ENCODE measurements at places on chromosomes 3 and 15. TPM values are rescaled to one million over a fixed set of nuclear protein-coding genes. Genes with fewer than 3 reads are reported as not detected.

COL8A1 gene
- 15.1 TPM for total RNA-seq

FSD2 gene
- total RNA-seq = 72.0 TPM

CLDN18 gene
- total RNA-seq = not detected

OCA2 gene
- not detected for total RNA-seq

DNA sequence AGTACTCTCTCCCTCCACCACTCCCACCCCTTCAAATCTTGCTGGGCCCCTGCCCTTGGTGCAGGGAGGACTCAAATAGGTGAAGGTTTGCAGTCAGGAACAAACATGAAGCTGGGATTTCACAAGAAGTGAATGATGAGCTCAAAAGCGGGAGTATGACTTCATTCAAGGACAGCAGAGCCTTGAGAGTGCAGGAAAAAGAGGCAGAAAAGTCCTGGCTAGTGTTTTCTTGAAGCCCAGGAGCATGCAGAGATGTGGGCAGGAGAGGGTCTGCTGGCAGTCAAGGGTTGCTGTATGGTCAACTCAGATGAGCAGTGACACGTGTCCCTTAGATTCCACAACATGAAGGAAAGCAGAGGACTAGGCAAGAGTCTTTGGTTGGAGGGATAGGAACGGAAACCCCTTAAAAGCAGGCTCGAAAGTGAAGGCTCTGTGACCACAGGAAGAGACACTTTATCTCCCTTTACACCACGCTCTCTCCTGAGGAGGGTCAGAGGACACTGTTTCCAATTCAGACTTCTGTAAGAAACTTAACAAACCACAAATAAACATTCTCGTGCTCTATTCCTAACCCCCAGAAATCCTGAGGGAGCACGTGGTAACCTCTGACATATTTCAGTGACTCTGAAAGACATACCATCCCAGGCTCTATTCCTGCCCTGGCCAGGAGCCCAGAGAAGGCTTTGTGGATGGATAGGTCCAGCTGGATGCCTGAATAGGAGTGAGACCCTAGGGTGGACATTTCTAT, 168.0 kb upstream of the NDN start:
- DNase-seq = peak; percentile 41

DNA sequence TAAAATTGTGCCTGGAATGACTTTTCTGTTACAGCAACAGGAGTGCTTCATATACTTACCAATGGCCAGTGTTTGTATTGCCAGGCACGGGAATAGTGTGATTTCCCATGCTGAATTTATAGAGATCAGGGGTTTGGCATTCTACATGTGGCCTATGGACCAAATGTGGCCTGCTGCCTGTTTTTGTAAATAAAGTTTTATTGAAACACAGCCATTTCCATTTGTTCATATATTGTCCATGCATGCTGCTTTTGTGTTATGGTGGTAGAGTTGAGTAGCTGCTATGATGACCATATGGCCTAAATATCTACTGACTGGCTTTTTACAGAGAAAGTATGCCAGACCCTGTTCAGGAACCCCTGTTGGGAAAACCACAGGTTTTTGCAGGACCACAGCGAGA, 55.6 kb downstream of the SLCO3A1 start:
- no peak for DNase-seq

DNA sequence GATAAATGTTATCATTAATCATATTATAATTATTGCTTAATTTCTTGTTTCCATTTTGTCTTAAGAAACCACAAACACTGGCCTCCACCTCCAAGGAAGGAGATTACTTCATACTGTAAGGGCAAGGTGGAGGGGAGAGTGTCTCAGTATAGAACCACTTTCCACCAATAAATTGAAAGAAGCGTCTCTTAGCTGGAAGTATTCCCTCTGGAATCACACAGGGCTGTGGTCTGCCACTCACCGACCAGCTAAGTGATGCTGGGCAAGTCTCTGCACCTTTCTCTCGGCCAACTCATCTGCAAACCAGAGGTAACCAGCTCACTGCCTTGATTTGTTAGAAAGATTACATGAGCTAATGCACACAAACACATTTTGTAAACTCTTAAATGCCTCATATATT, 63.1 kb downstream of the EIF4E3 start:
- DNase-seq = no peak

- DNase-seq = no peak
These were observed 269.1 kb upstream of the CFAP20DC start for GRCh38 chr3:59318881-59319280.

Data from heart left ventricle (tissue), 16 donors.